ENCODE measurements at places on chromosomes 16 and 17.

DNA sequence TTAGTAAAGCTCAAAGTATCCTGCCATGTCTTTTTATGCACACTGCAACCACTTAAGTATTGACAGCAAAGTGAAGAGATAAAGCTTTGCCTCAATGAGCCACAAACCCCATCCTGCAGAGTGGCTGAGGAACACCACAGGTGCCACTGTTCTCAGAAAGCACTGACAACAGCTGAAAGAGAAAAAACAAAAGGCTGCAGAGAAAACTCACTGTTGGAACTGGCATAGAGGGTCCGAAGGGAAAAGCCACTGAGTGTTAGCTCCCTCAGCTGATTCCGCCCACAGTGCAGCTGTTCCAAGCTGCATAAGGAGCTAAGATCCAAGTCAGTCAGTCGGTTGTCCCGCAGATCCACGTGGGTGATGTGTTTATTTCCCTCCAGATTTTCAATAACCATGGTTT lies 48.3 kb downstream of the PHLPP2 start:
- peak; percentile 21 for DNase-seq

- no peak for DNase-seq
These were observed 7.7 kb downstream of the NSRP1 start for GRCh38 chr17:30124273-30124796.

- no peak for DNase-seq
These were observed 161.9 kb downstream of the WSCD1 start for GRCh38 chr17:6231886-6232731.

GRCh38 chr17:34721326-34721725 lies 141.9 kb downstream of the TMEM132E start:
- no peak for DNase-seq

DNA sequence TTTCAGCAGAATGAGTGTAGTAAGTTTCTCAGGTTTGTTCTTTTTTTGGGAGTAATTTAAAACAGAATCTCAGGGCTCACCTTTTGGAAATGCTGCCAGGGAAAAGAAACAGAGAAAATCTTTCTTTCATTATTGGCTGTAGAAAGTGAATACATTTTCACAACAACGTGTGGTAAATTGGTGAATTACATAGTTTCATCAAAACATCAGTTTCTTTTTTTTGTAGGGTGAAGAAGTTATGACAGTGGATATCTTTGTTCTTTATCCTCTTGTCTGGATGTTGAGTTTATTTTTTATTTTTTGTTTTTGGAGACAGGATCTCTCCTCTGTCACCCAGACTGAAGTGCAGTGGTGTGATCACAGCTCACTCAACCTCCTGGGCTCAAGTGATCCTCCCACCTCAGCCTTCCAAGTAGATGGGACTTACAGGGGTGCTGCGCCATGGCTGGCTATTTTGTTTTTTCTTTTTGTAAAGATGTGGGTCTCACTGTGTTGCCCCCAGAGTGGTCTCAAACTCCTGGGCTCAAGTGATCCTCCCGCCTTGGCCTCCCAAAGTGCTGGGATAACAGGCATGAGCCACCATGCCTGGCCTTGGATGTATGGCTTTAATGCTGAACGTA lies 2.4 kb downstream of the ZNF267 start:
- DNase-seq, result no peak

GRCh38 chr16:49366669-49367068 lies 6.9 kb upstream of the C16orf78 start:
- DNase-seq, result no peak

DNA sequence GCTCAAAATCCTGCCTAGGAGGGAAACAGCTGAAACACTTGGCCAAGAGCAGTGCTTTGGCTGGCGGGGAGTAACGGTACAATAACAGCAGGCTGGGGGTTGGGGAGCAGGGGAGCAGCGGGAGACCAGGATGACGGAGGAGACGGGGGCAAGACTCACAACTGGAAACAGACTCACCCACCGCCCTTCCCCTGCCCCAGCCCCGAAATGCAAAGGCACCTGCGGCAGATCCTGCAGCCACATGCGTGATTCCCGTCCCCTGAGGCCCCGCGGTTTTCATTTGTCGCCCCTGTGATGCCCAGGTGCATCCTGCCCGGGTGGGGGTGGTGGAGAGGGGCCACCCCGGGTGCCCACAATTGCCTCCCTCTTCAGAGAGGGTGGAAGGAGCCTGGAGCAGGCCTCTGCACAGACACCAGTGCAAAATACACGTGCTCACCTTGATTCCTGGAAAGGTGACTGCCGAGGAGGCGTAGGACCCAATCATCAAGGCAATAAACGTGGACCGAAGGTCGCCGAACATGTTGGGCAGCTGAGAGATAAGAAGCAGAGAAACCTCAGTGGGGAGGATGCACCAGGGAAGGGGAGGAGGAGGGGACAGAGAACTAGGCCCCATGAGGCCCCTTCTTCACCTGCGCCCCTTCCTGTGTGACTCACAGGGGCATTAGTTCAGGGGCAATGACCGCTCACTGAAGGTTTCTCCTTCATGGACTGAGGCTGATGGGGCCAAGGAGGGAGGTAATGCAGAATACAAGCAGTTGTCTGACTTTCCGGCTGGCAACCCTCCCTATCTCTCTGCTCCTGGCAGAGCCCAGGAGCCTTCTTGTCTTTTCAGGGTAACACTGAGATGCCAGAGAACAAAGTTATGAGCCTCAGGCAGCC lies 30.4 kb upstream of the PITPNA start:
- DNase-seq, result no peak

GRCh38 chr17:81583589-81584342 lies 31.6 kb upstream of the FAAP100 start:
- DNase-seq, result no peak

DNA sequence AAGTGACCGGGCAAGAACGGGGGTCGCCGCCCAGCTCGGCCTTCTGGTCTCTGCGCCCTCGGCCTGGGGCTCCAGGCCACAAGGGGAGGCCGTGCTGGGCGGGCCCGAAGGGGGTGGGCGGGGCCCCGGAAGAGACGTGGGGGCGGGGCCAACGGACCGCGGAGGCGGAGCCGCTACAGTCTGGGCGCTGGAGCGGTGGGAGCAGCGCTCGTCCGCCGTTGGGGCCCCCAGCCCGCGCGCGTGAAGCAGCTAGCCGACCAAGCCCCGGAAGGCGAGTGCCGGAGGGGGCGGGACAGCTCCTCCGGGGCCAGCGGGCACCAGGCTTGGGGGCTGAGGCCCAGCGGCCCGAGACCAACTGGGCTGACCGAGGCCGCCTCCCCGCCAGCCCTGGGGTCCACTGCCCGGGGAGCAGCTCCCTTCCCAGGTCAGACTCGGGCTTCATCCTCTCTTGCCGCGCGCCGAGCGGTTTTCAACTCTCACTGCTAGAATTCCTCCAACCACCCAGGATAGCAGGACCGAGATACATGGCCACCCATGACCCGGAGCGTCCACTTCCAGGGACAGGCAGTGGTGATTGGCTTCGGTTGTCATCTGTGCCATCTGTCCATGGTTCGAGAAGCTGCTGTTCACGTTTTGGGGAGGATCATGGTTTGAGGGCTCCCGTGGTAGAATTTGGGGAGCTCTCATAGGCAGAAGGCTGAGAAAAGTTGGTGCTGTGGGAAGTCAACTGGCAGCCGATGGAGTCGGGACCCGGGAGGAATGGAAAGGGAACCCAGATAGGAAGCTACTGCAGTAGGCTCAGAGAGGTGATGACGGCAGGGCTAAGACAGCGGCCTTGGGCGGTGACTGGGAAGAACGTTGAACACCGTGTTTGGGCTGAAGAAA lies 44.6 kb upstream of the LCMT1 start:
- DNase-seq, result peak; percentile 82

- DNase-seq, result no peak
These were observed 656.2 kb downstream of the KCNJ2 start for GRCh38 chr17:70825321-70826125.

- no peak for DNase-seq
These were observed 22.2 kb downstream of the MYL4 start for GRCh38 chr17:47231334-47231733.

GRCh38 chr16:1953734-1954133 lies 755 bp downstream of the RPL3L start:
- DNase-seq, result no peak

DNA sequence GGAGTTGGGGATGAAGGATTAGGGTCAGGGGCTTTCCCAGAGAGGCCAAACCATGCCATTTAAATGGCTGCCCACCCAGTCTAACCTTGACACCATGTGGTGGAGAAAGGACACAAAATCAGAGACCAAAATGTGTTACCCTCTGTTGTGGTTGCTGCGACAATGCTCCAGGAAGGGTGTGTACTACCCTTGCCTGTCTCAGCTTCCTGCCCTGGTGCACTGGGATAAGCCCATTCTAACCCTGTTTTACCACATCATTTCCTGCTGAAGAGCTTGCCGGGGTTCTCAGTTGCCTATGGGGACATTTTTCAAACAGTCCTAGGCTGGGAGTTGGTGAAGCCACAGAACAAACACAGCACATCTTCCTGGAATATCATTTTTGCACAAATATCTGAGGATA lies 4.9 kb downstream of the OR4D1 start:
- DNase-seq, result no peak

GRCh38 chr17:48490451-48490892 lies 40.3 kb downstream of the HOXB1 start:
- DNase-seq, result no peak

DNA sequence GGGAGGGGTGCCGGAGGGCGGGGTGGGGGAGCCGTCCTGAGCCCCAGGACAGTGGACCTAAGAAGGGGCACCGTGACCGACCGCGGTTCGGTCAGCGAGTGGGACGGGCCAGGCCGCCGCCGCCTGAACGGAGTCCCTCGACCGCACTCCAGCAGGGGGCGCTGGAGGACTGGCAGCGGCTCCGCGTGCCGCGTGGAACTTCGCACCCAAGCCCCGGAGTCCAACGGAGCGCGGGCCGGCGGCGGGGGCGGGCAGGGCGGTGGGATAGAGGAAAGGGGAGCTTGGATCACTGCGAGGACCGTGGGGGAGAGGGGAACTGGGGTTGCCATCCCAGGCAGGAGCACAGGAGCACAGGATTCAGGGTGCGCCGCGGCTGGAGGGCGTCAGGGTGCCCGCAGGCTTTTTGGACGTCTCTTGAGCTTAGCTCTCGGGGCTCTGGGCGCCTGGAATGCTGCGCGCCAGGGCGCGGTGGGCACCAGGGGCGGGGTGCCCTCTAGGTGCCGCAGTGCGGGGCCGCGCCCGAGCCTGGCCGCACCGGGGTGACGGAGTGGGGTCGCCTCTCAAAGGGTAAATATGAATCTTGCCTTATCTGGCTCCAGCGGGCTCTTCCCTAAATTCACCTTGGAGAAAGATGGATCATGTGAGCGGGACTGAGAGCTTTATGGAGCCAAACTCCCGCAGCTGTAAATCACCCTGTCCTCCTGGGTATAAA lies 379 bp upstream of the OTOP2 start:
- DNase-seq, result peak; percentile 56

- DNase-seq, result peak; percentile 46
These were observed 482.6 kb downstream of the NPIPA7 start for GRCh38 chr16:16861546-16861945.

DNA sequence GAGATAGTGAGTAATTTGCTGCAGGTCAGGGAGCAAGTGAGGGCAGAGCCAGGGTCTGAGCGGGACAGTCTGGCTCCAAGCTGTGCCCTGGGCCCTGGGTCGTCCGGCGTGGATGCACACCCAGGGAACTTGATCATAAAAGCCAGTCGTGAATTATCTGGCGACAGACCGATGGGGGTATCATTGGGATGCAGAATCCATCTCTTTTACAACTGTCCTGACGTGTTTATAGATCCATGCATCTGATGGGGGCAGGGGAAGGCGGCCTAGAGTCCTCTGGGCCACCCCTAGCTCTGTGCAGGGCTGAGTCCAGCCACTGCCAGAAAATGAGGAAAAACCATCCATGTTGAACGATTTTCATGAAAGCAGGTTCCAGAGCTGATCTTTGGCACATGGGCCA lies 332.8 kb downstream of the C16orf95 start:
- no peak for DNase-seq

- DNase-seq, result no peak
These were observed 7.4 kb upstream of the PPP1R9B start for GRCh38 chr17:50157891-50158290.

- no peak for DNase-seq
These were observed 143.4 kb downstream of the IRF8 start for GRCh38 chr16:86042393-86042792.

- no peak for DNase-seq
These were observed 11.4 kb upstream of the TNRC6C start for GRCh38 chr17:77946900-77947645.

DNA sequence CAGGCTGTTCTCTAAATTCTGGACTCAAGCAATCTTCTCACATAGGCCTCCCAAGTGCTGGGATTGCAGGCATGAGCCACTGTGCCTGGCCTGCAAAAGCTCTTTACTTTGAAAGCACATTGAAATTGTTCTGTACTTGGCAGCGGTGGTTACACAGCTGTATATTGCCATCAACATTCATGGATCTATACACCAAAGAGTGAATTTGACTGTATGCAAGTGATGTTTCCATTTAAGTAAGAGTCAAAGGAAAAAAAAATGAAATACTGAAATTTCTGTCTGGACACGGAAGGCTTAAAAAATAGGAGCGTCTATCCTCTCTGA lies 450.6 kb upstream of the PSMD7 start:
- DNase-seq, result no peak

GRCh38 chr16:35182943-35183550 lies 1723.6 kb downstream of the TP53TG3F start:
- DNase-seq, result no peak

DNA sequence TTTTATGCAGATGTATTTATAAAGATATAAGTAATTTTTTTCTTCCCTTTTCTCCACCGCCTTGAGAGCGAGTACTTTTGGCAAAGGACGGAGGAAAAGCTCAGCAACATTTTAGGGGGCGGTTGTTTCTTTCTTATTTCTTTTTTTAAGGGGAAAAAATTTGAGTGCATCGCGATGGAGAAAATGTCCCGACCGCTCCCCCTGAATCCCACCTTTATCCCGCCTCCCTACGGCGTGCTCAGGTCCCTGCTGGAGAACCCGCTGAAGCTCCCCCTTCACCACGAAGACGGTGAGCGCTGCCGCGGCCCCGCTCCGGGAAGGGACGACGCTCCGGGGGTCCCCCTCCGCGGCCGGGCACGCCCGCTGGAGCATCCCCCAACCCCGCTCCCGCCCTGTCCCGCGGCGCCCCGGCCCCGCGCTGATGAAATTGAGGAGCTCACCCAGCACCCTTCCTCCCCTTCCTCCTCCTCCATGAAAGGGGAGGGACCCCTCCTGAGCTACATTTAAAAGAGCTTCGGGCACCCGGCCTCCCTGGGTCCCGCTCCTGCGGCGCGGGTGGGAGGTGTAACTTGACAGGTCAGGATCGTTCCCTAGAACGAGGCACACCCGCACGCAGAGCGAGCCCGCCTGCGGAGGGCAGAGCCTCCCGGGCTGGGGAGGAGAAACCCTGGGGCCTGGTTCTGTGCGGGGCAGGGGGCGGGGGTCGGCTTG lies 706 bp downstream of the HLF start:
- DNase-seq, result peak; percentile 2

GRCh38 chr17:12806630-12807029 lies 17.3 kb downstream of the ARHGAP44 start:
- no peak for DNase-seq

- DNase-seq, result no peak
These were observed 5.0 kb downstream of the ARHGEF15 start for GRCh38 chr17:8314797-8315763.

GRCh38 chr17:50872710-50873424 lies 6.7 kb upstream of the TOB1 start:
- no peak for DNase-seq

GRCh38 chr17:1552932-1553331 lies 9.7 kb downstream of the PITPNA start:
- DNase-seq, result no peak

- no peak for DNase-seq
These were observed 53.1 kb downstream of the RPH3AL start for GRCh38 chr17:299546-299945.

- no peak for DNase-seq
These were observed 10.2 kb upstream of the ETV4 start for GRCh38 chr17:43556292-43556691.

- DNase-seq, result no peak
These were observed 26.4 kb downstream of the B9D1 start for GRCh38 chr17:19335951-19336631.

- no peak for DNase-seq
These were observed 66.6 kb upstream of the ZNF469 start for GRCh38 chr16:88316151-88316550.
